ENCODE measurements at places on chromosomes 6 and 20.

DNA sequence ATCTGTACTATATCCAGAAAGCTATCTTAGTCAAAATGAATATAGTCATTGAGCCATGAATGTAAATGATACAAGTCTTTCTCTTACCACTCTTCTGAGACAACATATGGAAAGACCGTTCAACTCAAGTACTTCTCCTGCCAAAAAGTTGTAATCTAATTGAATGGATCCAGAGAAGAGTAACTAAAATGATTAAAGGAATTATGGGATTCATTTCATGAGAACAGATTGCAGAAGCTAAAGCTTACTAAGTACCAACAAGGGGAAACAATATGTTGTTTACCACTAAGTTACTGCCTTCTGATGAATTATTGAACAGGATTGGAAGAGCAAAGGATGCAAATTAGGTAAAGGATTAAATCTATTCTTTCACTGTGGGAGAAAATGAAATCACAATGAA lies 2.0 kb upstream of the LGSN start:
- no peak for DNase-seq

DNA sequence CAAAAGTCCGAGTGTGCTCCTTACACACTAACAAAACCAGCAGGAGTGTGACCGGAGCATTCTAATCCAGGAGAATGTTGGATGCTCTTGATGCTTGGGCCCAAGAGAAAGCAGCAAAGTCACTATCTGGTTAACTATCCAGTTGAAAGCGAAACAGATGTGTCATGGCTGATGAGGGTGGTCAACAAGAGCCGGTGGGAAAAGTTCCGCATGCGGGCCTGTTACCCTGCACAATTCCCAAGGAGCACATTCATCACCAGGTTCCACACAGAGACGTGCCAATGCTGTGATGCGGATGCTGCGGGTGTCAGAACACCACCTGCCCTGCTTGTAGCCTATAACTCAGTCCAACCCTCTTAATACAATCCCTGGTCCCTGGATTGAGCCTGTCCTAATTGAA lies 38.7 kb downstream of the IL20RA start:
- DNase-seq = no peak

GRCh38 chr6:32844839-32845383 lies 1.1 kb upstream of the PSMB8 start:
- no peak for DNase-seq

- DNase-seq = no peak
These were observed 83.6 kb downstream of the TFAP2B start for GRCh38 chr6:50902260-50902659.

DNA sequence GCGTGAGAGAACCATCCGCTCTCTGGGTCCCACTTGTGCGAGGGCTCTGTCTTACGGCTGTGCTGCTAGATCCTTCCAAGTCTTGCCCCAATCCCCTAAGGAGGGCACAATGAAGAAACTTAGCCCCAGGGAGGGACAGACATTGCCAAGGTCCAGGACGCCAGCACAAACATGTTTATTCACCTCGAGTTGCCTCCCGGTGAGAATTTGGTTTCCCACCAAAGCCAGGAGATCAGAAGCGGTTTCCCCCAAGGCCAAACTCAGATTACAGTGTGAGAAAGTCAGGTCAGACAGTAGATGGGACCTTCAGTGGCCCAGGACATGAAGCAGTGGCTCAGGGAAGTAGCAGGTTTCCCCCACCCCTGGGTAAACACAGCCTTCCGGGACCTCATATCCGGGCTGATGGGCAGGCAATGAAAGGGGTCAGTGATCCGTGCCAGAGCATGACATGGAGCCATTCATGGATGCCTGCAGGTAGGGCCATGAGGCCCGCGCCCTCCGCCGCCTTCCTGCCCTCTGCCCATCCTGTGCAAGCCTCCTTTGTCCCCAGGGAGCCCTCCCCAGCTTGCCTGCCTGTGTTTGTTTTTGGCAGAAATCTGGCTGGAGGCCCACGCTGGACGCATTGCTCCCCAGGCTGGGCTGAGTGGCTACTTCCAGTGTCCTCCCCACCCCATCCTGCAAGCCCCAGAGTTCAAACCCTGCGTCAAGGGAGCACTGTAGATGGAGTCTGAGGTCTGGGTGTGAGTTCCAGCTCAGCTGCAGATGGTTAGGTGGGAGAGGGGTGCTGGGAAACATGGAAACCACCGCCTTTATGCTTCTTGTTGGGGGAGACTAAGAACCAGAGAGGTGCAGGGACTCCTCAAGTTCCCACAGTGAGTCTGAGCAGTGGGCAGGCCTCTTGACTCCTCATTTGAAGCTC lies 2.0 kb downstream of the BPIFB2 start:
- DNase-seq = no peak

- no peak for DNase-seq
These were observed 180.5 kb upstream of the OPRM1 start for GRCh38 chr6:153858529-153858928.

GRCh38 chr6:162069995-162070394 lies 657.6 kb downstream of the PRKN start:
- no peak for DNase-seq
